ENCODE measurements at places on chromosomes 5 and 9.

- no peak for DNase-seq
Measured at GRCh38 chr5:73392775-73393174, 55.8 kb downstream of the FOXD1 start.

DNA sequence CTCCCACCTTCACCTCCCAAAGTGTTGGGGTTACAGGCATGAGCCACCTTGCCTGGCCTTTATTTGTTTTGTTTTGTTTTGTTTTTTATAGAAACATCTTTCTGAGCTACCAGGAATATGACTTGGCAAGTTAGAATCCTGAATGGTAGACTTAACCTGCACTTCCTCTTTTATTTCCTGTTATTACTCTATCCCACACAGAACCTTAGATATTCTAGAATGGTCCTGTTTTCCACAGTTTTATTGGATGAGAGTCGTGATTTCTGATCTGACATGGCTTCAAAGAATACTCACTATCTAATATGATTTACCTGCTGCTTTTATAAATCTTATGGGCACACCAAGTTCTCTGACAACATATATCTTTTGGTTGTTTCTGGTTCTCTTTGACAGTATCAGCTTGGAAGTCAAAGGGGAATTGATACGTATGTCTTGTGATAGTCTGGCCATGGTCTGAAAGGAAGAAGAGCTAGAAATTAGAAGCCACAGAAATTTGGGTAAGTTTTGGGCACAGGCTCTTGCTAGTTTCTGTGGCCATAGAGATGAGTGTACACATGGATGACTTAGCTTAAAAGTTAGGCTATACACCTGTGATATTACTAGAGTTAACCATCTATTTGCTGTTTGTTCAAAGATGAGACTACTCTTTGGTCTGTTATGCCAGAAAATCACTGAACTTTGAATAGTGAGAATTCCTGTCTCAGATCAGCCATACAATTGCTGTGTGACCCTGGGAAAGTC is 4.7 kb upstream of the PANK3 start:
- no peak for DNase-seq

GRCh38 chr9:20725675-20726074 is 41.6 kb downstream of the FOCAD start:
- peak; percentile 15 for DNase-seq

GRCh38 chr5:61407706-61408270 is 75.7 kb downstream of the ZSWIM6 start:
- no peak for DNase-seq

- no peak for DNase-seq
Measured at GRCh38 chr5:68182534-68182933, 33.0 kb upstream of the PIK3R1 start.

DNA sequence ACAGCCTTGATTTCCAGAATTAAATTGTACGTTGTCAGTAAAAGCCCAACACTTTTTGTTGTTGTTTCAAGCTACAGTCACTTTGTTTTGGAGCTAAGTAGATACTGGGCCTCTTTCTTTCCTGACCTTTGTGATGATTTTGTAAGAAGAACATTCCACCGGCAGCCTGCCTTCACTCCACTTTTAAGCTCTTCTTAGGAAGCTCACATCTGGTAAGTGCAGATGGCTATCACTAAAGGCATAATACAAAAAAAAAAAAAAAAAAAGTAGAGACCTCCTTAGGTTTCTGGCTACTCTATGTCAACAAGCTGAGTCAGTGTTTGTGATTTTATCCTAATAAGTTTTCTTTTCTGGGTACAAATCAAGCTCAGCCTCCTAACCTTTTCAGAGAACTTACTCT is 1922.1 kb upstream of the WWC1 start:
- peak; percentile 91 for DNase-seq

GRCh38 chr9:37034305-37034937 is 353 bp upstream of the PAX5 start:
- no peak for DNase-seq

DNA sequence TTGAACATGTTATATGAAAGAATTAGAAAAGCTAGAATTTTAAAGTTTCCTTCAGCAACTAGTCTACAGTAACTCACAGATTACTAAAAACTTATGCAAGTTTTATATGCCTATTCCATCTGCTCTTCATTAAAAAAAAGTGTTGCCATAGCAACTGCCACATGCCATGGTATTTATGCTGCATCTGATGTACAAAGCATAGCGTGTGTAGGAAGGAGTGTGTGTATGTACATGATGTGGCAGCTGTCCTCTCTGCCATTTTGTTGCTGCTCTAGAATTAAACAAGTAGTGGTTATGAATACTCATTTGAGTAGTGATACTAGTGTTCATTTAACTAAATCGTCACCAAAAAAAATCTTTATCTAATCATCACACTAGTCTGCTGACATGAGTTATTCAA is 593.5 kb downstream of the CETN3 start:
- DNase-seq = no peak

DNA sequence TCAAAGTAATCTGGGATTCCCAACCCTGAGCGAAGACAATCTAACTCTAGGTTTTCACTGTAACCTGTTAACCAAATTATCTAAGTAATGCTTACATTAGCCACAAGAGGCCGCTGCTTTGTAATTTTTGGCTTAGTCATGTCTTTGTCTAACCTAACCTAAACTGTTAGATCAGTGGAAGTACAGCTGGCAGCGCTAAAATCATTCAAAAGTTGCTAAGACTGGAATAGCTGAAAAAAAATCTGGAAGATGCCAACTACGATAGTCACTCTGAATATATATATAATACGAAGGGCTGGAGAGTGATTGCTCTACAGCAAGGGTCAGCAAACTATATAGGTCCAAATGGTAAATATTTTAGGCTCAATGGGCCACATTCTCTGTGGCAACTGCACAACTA is 60.2 kb downstream of the FBXO38 start:
- DNase-seq = peak; percentile 72

GRCh38 chr9:2878701-2879100 is 34.8 kb upstream of the PUM3 start:
- no peak for DNase-seq

DNA sequence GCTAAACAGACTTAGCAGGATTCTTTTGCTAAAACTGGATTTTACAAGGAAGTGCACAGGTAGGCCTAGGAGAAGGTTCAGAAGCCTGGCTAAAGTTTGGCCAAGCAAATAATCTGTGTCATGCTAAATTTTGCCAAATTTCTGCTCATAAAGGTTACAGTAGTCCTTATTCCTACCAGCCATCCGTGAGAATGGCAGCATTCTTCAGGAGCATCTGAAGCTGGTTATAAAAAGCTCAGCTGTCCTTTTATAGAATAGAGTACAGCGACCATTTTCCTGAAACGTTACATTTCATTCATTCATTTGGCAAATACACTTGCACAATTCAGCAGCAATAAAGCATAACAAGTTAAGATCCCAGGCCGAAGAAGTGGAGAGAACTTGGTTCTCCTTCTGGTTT is 6.9 kb downstream of the GSN start:
- no peak for DNase-seq

- peak; percentile 50 for DNase-seq
Measured at GRCh38 chr9:135864447-135865049, 42.8 kb downstream of the CAMSAP1 start.

GRCh38 chr5:56422076-56422762 is 189.1 kb upstream of the ANKRD55 start:
- DNase-seq = no peak

GRCh38 chr5:154059039-154059430 is 20.3 kb downstream of the MFAP3 start:
- no peak for DNase-seq

GRCh38 chr5:148311484-148311883 is 739 bp upstream of the SPINK7 start:
- no peak for DNase-seq
